Right hindlimb (tissue), 1 donor: ENCODE measurements at places on chromosomes 11 and 22.

DNA sequence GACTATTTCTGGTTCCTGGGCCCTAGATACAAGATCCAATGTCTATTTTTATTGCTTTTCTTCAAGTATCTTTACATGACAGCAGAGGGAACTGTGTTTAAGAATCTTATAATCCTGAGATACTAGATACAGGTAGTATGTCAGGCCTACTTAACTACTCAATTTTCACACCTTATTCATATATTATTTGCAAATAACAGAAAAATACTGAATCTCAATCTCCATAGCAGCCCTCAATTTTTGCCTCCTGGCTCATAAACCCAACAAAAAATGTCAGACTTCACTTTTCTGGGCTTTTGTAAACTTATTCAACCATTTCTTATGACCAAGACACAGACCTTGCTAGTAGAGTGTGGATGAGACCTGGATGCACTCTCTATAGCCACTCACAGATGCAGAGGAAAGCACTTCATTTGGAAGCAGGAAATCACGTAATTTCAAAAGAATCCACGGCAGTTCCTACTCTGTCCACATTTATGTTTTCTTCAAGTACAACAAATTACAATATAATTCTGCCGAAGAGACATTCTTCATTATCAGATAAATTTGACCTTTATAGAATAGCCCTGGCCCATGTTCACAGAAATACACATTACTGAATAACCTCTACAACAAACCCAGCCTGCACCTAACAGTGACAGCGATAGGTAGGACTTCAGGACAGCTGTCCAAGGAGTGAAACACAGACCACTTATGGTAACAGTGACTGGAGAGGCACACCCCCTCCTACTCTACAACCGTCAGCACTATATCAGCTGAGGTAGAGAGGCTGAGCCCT lies 62.0 kb upstream of the YPEL1 start:
- DNase-seq: no peak

DNA sequence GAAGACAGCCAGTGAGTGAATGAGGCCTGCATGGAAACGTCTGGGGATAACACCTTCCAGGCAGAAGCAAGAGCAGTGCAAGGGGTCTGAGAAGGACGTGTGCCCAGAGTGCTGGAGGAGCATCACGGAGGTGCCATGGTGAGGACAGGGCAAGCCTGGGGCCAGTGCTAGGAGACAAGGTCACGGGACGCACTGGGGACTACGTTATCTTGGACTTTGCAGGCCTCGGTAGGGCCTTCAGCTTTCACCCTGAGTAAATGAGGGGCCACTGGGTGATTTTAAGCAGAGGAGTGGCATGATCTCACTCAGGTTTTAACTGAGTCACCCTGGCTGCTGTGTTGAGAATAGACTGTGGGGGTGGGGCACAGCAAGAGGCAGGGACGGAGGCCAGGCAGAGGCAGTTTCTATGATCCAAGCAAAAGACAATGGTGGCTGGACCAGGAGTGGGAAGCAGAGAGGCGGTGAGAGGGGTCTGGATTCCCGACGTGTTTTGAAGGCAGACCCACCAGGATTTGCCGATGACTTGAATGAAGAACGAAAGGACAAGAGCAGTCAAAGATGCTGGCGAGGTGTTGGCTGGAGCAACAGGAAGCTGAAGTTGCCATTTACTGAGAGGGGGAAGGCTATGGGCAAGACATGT lies 102.7 kb upstream of the PARVA start:
- DNase-seq: peak; percentile 7

DNA sequence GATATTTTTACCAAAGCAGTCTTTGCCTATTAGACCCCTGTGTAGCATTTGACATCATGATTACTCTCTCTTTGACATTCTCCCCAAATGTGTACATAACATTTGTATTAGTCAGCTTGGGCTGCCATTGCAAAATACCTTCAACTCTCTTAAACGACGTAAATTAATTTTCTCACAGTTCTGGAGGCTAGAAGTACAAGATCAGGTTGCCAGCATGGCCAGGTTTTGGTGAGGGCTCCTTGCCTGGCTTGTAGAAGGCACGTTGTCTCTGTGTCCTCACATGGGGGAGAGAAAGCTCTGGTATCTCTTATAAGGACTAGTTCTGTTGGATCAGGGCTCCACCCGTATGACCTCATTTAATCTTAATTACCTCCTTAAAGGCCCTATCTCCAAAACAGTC lies 12.3 kb upstream of the DLAT start:
- no peak for DNase-seq

GRCh38 chr11:69125861-69126260 lies 29.9 kb upstream of the SMIM38 start:
- no peak for DNase-seq

- DNase-seq: no peak
These were observed 132.8 kb downstream of the CRYBB2 start for GRCh38 chr22:25352294-25352680.

- DNase-seq: no peak
These were observed 15.2 kb downstream of the ENDOD1 start for GRCh38 chr11:95104856-95105255.

DNA sequence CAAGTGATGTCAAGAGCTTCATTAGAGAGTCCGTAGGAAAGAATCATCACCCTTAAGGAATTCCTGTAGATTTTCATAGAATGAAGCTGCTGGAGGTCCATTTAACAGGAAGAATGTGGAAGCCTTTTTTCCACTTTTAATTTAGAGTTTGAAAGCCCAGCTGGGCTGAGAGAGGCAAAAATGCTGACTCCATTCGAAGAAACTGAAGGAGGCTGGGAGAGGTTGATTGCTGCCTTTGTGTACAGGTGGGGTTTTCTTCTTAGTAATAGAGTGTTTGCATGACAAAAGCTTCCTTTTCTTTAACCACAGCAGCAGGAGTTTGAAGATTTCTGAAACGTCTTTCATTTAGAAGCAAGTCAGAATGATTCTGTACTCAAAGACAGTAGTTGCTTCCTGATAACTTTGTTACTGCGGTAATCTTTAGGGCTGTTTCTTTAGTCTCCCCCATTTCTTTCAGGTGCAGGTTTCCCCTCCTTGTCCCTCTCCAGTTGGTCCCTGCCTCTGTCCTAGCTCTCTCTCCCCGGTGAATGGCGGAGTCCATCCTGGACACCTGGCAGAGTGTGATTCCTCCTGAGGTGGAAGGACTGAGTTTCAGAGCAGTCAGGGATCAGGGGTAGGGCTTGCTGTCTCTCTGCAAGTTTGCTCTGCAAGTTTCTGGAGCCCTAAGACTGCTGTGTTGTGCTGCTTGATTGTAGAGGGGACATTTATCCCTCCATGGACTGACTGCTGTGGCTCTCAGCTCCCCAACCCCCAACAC lies 166.2 kb downstream of the LDLRAD3 start:
- no peak for DNase-seq

DNA sequence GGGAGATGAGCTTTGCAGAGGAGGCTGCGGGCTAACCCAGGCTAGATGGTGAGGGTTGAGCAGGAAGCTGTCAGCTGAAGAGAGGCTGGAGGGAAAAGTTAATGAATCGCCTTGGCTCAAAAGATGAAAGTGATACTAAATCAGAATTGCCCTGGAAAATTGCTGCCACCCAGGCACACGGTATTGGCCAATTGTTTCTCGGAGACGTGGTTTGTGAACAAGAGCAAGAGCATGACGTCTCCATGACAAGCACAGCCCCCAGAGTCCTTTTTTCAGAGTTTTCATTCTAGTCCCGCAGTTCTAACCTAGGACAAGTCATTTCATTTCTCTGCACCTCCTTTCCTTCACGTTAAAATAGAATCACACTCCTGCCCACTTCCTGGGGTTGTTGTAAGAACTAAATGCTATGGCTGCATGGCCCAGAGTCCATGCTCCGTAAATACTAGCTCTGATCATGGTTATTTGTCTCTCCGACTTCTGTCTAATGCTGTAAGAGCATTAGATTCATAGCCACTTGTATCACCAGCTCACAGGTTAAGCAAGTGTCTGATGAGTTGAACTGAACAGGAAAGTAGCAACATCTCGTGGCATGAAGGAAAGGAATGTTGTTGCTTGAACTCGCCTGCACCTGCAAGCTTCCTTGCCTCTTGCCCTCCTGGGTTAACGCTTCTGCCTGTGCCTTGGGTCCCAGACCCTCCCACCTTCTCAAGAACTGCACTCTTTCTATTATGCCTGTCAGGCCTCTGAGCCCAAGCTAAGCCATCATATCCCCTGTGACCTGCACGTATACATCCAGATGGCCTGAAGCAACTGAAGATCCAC lies 33.8 kb upstream of the NUP50 start:
- DNase-seq: no peak

GRCh38 chr22:46390652-46391301 lies 55.3 kb downstream of the TRMU start:
- peak; percentile 86 for DNase-seq

GRCh38 chr11:83011333-83012167 lies 60.1 kb downstream of the RAB30 start:
- no peak for DNase-seq

- no peak for DNase-seq
These were observed 17.1 kb upstream of the NRIP3 start for GRCh38 chr11:9020916-9021315.

DNA sequence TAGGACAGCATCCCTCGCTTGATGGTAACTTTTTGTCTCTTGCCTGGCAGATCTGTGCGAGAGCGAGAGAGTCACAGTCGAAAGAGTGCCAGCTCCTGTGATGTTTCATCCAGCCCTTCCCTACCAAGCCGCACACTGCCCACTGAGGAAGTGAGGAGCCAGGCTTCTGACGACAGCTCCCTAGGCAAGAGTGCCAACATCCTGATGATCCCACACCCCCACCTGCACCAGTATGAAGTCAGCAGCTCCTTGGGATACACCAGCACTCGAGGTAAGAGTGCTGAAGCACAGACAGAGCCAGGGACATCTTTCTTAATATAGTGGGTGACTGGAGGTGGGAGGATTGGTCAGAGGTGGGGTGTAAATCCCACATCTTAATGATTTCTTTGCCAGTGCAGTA lies 61.1 kb downstream of the DEPDC5 start:
- DNase-seq: no peak

GRCh38 chr11:11841116-11841722 lies 553 bp upstream of the USP47 start:
- no peak for DNase-seq

DNA sequence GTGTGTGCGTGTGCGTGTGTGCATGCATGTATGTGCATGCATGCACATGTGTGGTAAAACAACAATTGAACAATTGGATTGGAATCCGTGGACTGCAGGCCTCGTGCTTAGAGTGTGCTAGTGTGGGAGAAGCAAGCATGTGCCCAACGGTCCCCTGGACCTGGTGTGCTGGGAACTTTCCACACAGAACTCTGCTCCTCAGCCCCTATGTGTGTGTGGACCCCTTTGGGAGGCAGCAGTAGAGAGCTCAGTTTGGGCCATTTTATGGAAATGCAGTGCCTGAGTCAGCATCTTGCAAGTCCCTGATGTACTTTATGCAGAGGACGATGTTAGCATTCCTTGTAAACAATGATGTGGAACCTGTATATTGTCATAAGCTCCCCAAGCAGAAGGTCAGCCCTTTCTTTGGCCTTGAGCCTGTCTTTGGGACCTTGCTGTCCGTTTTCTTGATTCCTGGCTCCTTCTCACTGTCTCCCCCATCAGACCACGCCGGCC lies 167.3 kb downstream of the TBC1D22A start:
- DNase-seq: no peak
